ENCODE measurements at places on chromosomes 1 and 21.
A peak's percentile ranks its signal among the peaks of the same experiment; 100 is the strongest.

- DNase-seq: no peak
Measured at GRCh38 chr21:45067462-45068285, 6.7 kb upstream of the ADARB1 start.

DNA sequence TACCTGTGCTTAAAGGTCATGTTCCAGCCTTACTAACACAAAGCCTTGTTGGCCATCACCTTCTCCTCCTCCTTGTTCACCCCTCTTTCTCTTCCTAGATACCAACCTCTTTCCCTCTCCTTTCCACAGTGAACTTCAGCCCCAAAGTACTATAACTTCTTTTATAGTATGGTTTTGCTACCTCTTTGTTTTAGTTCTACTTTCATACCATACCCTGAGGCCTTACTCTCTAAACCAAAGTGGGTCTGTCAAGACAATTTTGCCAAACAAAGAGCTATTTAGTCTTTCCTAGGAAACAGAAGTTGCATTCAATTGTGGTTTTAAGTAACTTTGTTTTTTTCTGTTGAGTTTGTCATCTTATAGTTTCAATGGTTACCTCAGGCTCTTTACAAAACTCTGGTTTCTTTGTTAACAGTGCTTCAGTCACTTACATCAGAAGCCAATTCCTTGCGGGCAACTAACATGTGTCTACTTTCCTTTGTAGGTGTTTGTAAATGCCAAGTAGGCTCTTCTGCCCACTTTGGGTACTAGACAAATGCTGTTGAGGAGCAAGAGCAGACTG lies 623.9 kb upstream of the PKN2 start:
- no peak for DNase-seq

DNA sequence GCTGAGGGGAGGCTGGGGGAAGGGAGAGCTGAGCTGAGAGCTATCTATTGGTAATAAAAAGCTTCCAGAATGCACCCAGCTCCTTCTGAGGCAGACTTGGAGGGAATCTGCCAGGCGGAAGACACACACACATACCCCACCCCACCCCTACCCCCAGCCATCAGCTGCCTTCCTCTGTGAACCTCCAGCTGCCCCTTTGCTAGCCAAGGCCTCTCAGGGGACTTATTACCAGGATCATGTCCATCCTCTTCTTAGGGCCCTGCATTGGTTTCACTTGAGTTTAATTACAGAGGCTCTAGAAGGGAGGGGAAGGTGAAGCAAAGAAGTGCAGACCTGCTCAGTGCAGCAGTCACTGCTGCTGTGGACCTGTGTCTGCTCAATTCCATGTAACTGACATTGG lies 156.4 kb downstream of the OMA1 start:
- DNase-seq: no peak

GRCh38 chr1:3905953-3906671 lies 6.0 kb upstream of the C1orf174 start:
- DNase-seq: no peak

DNA sequence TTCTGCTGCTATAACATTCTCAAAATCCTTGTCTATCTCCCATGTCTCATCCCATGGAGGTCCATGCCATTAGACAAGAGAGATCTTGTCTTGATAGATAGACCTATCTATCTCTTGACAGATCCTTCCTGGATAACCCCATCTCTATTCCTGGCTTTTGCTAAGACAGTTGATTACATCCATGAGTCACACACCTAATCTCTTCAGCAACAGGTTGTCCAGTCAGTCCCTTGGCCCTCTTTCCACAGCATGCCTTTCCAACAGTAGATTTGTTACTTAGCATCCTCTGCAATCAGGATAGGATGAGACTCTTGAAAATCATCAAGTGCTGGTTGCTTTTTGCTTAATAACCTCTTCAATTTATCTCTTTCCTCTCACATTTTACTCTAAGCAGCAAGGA lies 46.6 kb downstream of the TRMT1L start:
- no peak for DNase-seq

DNA sequence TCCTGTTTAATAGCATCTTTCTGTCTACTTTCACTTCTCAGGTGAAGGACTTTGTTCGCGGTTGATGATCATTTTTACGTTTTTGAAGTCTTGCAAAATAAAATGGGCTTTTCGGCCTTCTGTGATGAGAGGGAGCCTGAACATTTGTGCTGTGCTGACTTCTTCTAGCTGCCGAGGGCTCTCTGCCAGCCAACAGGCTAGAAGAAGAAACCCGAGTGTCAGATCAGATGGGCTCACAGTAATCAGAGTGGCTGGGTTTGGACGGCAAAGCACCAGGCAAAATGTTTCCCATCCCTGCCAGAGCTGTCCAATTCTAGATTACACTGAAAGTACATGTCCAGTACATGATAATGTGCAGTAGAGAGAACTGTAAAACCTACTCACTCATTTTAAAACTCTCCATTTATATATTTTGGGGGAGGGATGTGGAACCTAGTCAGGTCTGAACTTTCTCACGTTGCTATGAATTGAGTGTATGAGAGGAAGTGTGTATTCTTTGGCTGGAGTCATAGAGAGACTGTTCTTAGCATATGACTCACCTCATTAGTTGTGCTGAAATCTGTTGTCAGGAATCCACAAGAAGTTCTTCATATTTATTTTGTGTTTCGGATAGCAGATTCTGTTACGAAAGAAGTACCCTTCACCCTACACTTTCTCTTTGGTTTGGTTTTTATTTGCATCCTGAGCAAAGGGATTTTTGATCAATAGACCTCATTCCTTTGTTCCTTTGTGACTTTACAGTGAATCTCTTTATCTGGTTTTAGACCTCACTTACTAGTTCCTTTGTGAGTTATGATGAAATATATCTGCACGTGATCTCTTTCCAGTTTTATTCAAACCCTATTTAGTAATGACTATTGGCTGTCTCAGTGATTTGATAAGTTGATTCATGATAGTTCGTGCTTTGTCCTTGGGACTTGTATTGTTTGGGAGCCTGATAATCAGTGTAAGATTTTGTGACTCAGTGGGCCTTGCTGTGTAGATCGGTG lies 4.8 kb downstream of the ATP1A1 start:
- peak; percentile 93 for DNase-seq

GRCh38 chr1:196459383-196459782 lies 148.9 kb downstream of the KCNT2 start:
- no peak for DNase-seq

DNA sequence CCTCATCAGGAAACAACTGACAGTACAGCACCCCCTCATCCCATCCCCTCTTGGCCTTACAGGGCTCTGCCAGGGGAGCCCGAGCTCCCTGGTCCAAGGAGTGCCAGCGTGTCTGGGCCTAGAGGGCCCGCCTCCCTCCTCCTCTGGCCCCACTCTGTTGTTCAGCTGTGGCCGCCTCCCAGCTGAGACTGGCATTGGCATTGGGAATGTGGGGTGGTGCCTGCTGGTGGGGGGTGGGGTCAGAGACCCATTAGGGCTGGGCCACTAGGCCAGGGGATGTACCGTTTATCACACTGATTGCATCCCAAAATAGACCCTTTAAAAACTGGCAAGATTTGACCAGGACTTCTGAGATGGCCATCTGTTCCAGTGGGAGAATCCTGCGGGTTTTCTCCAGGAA lies 1.4 kb downstream of the LDLRAP1 start:
- DNase-seq: no peak

- no peak for DNase-seq
Measured at GRCh38 chr1:96016219-96016618, 705.4 kb upstream of the PTBP2 start.

DNA sequence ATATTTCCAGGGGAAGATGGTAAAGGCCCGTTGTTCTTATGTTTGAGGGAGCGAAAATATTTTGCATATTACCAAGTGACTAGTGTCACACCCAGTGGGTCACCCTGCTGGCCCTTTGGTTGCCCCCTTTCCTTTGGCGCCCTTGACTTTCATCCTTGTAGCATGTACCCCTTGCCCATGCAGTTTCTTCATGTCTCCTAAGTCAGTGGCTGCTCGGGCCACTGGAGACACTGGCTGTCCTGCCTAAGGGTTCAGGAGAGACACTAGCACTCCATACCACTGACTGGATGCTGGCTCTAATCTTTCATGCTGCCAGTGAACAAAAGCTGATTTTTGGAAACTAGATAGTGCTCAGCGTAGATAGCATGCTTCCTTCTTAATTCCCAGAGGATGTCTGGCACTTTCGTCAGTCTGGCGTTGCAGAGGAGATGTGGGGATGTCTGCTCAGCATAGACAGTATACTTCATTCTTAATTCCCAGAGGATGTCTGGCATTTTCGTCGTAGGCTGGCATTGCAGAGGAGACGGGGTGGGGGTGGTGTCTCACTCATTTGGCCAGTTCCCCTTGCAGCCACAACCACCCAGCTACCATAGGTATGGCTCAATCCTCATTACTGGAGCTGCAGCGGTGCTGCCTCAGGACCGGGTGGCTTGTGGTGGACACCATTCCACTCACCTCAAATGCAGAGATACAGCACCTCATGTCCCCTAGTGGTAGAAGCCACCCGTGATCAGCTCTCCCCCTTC lies 770.9 kb upstream of the TPTE start:
- DNase-seq: no peak

DNA sequence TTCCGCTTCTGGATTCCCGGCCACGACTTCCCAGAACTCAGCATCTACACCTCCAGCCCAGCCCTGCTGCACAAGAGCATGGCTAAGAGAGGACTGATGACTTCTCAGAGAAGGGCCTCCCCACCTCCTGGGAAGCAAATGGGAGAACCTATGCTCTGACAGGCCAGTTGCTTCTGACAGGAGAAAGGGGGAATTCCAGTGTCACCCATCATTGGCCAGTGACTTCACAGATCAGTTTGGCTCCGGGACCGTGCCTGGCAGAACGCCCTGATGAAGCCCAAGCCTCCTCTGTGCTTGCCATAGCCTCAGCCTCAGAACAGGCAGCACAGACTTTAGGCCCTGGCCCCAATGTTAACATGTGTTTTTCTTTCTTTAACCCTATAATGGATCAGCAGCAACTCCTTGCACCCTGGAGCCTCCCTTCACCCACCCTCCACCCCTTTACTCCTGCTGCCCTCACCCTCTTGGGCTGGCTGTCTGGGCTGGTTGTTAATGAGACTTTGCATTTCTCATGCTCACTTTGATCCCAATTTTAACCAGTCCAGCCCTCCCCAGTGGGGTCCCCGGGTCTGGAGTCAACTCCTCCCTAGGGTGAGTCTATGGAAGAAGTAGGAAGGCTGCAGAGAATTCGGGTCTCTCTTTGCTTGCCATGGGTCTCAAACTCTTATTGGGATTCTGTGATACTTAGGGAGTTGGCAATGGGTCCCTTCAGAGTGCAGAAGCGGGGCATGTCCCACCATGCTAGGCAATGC lies 42.7 kb upstream of the SLC30A1 start:
- no peak for DNase-seq

- no peak for DNase-seq
Measured at GRCh38 chr1:28887835-28888682, 26.3 kb upstream of the EPB41 start.

- DNase-seq: peak; percentile 40
Measured at GRCh38 chr1:212656730-212657129, 42.9 kb downstream of the BATF3 start.

- DNase-seq: no peak
Measured at GRCh38 chr1:227058321-227058751, 118.2 kb downstream of the COQ8A start.

DNA sequence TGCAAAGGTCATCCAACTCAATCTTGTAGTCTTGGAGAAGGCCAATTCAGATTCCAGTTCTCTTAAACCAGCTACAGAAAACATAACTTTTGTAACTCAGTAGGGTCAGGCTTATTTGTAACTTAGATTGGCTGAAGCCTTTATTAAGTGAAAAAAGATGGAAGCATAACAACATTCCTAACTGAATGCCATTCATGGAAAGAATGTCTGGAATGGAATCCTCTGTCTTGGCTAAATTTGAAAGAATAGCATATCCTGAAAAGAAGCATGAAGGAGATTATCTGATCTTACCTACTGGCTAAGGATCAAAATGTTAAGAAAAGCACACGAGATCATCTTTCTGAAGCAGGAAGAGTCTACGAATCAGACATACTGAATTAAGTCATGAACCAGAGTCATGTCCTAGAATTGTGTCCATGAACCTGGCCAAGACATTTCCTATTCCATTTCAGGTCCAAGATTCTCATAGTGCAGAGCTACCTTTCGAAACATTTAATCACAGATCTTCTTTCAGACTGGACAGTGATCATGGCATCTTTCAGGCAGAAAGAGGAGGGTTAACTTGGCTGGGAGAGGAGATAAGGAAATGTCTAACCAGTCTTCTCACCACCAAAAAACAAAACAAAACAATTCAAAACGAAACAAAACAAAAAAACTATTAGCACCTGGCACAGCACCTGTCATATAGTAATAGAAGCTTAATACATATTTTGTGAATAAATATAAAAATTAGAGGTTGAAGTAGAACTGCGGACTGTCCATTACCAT lies 75.6 kb downstream of the XCL2 start:
- no peak for DNase-seq
